ENCODE measurements at places on chromosomes 1 and 21. TPM values are rescaled to one million over a fixed set of nuclear protein-coding genes. Genes with fewer than 3 reads are reported as not detected.

The THEMIS2 gene
- 29.9 TPM for total RNA-seq

DNA sequence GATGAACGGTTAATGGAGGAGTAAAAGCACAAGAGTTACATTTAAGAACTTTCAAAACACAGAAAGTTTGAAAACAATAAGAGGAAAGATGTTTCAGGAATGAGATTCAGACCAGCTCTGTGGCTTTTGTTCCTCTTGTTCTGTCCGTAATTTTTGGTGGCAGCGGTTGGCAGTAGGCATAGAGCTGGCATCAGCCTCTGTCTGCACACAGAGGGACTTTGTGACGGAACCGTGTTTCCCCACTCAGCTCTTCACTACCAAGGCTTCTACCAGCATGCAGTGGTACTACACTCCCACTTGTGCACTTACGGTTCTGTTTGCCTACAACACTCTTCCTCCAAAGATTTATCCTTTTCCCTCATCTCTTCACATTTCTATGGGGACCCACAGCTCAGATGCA lies 212.8 kb downstream of the DSCAM start:
- no peak for DNase-seq

The DYNLT5 gene
- 0.77 TPM for total RNA-seq

The KLF17 gene
- not detected for total RNA-seq

The PRDM2 gene
- total RNA-seq = 10.9 TPM

The MIXL1 gene
- total RNA-seq = 0.13 TPM

GRCh38 chr1:63748641-63749040 lies 25.2 kb upstream of the ROR1 start:
- DNase-seq = no peak

The PCAT6 gene
- 0.25 TPM for total RNA-seq

DNA sequence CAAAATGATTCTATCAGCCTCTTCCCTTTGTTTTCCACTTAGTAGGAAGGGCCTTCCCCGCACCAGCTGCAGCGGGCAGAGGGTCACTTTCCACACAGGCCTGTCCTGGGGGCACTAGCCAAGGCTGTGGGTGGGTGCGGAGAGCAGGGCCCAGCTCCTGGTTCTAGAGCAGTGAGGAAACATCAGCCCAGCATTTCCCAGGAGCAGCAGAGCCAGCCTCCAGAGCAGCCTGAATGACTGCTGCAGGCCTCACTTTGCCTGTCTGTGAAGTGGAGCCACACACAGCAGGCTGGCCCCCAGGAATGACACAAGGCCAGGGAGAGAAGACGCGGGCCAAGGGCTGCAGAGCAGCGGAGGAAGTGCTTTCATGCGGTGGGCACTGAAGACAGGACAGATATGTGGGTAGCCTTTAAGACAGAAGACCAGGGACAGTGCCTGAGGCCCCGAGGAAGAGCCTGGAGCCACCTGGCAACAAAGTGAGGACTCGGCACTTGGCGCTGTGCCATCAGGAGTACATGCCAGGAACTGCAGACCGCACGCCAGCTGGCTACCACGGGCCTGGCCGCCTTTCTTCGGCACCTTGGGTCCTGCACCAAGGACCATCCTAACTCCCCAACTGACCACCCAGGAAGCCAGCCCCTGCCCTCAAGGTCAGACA lies 42.0 kb downstream of the ACOT7 start:
- DNase-seq = peak; percentile 23

GRCh38 chr1:155691992-155692528 lies 3.2 kb downstream of the DAP3 start:
- no peak for DNase-seq

The APOBEC4 gene
- total RNA-seq = not detected

- no peak for DNase-seq
Measured at GRCh38 chr1:111225717-111226400, 1.7 kb upstream of the CHI3L2 start.

The TMEM50B gene
- total RNA-seq = 15.0 TPM

DNA sequence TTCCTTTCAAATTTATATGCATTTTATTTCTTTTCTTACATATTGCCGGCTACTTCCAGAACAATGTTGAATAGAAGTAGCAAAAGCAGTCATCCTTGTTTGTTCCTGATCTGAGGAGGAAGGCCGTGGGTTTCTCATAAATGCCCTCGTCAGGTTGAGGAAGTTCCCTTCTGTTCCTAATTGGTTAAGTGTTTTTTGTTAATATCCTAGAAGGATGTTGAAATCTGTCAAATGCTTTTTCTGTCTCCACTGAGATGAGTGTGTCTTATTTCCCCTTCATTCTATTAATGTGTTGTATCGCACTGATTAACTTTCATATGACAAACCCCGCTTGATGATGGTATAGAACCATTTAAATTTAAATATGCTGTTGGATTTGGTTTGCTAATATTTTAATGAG lies 15.4 kb downstream of the TTLL10 start:
- no peak for DNase-seq

- DNase-seq = no peak
Measured at GRCh38 chr1:214707306-214708087, 104.5 kb downstream of the CENPF start.

- no peak for DNase-seq
Measured at GRCh38 chr21:26788790-26789189, 56.4 kb downstream of the ADAMTS1 start.

- no peak for DNase-seq
Measured at GRCh38 chr1:2561898-2562895, 6.0 kb downstream of the TNFRSF14 start.

DNA sequence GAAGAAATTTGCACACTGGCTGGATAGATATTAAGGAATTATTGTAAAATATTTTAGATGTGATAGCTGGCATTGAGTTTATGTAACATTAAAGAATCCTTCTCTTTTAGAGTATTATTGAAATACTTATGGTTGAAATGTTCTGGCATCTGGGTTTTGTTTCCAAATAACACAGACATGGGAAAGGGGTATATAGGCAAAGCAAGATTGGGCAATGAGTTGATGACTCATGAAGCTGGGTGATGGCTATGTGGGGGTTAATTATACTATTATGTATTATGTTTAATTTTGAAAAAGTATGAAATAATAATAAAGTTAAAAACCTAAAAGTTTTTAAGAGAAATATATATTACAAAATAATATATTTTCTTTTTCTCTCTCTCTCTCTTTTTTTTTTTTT lies 12.5 kb upstream of the PTPN14 start:
- no peak for DNase-seq

GRCh38 chr1:156858555-156858956 lies 361 bp downstream of the INSRR start:
- DNase-seq = no peak

GRCh38 chr1:245896258-245896657 lies 610.8 kb downstream of the SMYD3 start:
- no peak for DNase-seq

- DNase-seq = no peak
Measured at GRCh38 chr1:222373216-222373615, 174.7 kb downstream of the HHIPL2 start.

DNA sequence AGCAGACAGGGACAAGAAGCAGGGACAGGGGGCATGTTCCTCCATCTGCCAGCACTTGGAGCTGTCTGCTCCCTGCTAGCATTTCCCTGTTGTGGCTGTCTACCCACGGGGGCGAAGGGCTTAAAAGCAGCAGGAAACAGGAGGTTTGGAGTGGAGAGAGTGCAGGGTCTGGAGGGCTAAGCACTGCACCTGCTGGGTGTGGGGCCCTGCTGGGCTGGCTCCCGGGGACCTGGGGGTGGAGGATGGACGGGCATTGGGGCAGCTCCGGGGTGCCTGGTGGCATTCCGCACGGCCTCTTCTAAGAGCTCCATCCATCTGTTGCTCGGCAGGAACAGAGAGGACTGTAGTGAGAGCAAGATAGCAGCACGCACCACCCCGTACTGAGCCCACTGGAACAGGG lies 21.2 kb downstream of the LRRC71 start:
- DNase-seq = no peak

The ACTA1 gene
- under 0.01 TPM for total RNA-seq

DNA sequence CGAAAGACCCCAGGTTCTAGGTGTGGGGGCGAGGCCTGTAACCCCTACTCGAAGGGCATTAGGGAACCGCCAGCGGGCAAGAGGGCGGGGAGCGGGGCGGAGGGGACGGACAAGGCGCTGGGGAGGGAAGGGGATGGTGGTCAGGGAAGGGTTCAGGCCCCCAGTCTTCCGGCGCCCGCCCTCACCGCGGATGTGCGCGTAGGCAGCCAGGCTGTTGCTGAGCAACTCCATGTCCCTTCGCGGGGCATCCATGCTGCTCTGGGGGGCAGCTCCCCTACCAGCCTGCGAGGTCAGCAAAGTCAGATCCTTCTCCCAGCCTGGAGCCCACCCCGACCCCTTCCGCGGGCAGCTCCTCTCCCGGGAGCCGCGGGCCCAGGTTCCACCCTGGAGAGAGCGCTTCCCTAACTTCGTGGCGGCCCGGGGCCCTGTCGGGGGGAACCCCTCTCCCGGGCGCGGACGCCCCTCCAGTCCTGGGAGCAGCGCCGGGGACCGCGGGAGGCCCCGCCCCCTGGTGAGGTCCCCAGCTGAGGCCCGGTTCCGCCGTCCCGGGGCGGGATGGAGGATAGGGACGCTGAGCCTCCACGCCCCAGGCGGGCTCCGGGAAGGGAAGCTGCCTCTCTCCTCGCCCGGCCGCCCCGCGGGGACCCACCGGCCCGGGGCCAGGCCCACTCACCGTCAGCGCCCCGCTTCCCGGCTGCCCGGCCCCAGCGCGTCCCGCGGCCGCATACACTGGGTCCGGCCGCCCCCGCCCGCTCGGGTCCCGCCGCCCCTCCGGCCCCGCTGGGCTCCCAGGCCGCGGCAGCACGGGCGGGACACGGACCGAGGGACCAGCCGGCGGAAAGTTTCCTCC lies 434 bp downstream of the EVA1B start:
- DNase-seq = peak; percentile 34

- DNase-seq = no peak
Measured at GRCh38 chr1:77202751-77203150, 16.5 kb downstream of the PIGK start.

The TLR5 gene
- 0.51 TPM for total RNA-seq

DNA sequence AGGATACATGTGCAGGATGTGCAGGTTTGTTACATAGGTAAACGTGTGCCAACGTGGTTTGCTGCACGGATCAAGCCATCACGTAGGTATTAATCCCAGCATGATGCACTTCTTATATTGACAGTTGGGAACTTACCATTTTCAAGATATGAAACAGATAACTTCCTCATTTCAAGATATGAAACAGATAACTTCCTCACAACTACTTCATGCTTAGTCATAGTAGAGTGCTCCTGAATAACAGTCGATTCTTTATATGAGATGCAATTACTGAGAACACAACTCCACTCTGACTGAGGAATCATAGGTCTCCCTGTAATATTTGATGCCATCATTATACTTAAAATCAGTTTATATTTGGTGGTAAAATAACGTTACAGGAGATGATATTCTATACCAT lies 1124.3 kb downstream of the AMY1C start:
- no peak for DNase-seq

GRCh38 chr1:47757226-47757975 lies 239.8 kb downstream of the TRABD2B start:
- no peak for DNase-seq

The ATP1A2 gene
- total RNA-seq = not detected
